ENCODE measurements at places on chromosomes 12 and 14.

DNA sequence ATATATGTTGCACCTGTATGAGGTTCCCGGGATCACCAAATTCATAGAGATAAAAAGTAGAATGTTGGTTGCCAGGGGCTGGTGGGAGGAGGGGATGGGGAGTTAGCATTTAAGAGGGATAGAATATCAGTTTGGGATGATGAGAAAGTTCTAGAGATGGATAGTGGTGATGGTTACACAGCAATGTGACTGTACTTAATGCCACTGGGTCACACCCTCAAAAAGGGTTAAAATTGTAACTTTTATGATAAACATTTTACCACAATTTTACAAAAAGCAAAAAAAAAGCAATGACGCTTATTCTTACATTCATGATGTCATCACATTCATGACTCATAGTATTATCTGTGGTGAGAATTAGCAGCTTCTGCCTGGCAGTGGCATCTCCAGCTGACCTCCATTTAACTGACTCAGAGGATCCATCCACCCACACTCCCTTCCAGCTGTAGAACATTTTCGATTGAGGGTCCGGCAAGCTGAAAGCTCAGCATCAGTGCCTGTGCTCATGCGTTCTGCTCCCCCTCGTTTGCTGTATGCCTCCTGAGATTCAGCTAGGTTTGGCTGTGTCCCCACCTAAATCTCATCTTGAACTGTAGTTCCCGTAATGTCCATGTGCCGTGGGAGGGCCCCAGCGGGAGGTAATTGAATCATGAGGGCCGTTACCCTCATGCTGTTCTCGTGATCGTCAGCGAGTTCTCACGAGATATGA is 64.8 kb upstream of the TMEM260 start:
- DNase-seq: no peak

DNA sequence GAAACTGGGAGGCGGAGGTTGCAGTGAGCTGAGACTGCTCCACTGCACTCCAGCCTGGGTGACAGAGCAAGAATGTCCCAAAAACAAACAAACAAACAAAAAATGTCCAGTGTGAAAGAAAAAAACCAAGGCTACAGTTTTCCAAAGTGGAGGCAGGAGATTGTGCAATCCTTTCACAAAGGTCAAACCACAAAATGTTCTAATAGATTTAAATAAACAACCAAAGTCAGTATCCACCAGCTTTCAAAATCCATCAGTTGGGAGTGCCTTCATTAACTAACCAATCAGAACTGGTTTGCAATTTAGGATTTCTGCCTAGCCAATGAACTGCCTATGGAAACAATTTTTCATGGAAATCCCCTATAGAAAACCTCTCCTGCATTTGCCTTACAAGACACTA is 52.3 kb upstream of the TRIM9 start:
- no peak for DNase-seq

- peak; percentile 72 for DNase-seq
Observed at GRCh38 chr12:9732921-9733461, at the start of gene CLECL1. TSS of gene CLECL1 (minus strand) at chr12:9733097.

GRCh38 chr12:49903700-49904423 is at the start of gene FAIM2:
TSS of gene FAIM2 (minus strand) at chr12:49903900. CDS start at chr12:49903792, 108 bp downstream.
- no peak for DNase-seq

GRCh38 chr12:59007620-59008019 is 87.3 kb upstream of the LRIG3 start:
- no peak for DNase-seq

DNA sequence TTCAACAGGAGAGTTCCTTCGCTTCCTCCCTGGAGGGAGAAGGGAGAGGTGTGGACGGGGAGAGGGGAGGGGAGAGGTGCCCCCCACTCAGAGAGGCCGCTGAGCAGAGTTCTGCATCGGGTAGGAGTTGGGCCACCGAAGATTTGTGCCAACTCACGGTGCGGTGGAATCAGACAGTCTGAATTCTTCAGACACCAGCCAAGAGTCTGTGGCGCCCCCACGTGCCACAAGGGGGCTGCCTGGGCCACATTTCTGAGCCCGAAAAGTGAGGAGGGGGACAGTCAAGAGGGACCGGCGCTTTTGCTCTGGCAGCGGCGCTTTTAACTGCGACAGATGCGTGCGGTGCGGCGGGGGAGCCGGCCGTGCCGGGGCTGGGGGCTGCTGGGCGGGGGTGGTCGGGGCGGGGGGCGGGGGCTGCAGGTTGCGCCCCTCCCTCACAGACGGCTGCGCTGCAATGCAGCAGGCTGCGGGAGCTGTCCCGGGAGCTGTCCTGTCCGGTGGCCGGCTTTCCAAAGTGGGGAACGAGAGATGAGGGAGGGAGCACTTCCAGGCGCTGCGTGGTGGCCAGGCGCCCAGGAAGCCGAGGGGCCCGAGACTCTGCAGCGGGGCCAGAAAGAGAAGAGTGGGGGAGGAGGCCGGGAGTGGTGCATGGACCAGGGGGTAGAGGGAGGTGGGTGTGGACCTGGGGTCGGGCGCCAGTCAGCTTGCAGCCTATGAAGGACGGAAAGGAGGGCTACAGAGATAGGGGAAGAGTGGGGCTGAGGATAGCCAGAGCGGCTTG is 975 bp upstream of the RTL1 start:
- DNase-seq: no peak

DNA sequence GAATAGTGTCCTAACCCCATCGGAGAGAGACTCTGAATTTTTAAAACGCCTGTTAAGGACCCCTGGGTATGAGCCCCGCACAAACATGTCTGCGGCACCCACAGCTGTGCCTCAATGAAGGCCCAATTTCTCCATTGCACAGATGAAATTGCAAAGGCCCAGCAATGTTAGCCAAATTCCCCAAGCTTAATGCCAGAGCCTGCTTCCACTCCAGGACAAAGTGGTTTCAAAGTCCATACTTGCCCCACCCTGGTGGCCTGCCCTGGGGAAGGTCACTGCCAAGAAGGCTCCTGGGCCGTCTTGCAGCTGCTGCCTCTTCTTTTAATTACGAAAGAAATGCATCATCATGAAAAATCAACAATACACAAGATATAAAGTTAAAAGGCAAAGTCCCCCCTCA is 1179.7 kb downstream of the VRK1 start:
- no peak for DNase-seq

- DNase-seq: no peak
Observed at GRCh38 chr14:104461676-104462449, 117.7 kb upstream of the C14orf180 start.

- no peak for DNase-seq
Observed at GRCh38 chr14:104563191-104563741, 16.3 kb upstream of the C14orf180 start.

- DNase-seq: no peak
Observed at GRCh38 chr12:4027412-4027811, 154.2 kb upstream of the PARP11 start.

GRCh38 chr12:60489071-60489470 is 893.2 kb downstream of the SLC16A7 start:
- no peak for DNase-seq

DNA sequence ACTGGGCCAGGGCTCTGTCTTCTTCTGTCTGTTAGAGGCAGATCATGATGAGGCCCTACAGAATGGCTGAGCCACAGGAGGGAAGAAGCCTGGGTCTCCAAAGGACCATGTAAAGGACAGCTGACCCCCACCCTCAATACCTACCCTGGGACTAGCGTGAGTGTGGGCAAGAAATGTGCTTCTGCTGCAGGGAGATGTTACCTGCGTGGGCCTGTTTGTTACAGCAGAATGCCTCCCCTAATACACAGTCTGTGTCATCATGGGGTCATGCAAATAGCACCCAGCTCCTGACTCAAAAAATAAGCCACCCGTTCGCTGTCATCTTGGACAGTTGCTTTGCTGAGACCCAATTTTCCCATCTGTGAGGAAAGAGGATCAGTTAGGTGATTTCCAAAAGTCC is 90.6 kb downstream of the CALM1 start:
- DNase-seq: no peak

DNA sequence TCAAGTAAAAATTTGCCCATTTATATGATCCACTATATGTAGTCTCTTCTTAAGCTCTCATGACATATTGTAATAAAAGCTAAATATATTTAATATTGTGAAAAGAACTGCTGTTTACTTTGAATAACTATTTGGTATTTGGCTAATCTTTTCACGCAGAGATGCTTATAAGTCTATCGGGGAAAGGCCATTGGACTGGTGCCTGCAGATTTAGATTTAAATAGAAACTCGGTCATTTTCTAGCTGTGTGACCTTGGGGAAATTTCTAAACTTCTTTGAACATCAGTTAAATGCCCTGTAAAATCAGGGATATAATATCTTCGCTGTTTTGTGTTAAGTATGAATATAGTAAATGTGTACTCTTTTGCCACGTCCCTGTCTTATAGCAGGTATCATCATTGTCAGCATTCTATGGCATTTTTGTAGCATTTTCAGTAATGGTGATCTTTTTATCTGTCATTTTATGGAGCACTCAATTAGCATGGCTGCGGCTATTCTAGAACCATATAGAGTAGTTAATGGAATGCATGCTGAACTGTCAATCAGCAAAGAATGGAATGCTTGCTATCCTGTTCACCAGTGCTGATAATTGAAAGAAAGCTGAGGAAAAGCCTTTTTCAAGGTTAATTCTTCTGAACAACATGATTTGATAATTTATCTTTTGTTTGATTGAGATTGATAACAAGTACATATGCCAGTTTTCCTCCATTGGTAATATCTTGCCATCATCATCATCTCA is 181.2 kb downstream of the TMTC2 start:
- no peak for DNase-seq

DNA sequence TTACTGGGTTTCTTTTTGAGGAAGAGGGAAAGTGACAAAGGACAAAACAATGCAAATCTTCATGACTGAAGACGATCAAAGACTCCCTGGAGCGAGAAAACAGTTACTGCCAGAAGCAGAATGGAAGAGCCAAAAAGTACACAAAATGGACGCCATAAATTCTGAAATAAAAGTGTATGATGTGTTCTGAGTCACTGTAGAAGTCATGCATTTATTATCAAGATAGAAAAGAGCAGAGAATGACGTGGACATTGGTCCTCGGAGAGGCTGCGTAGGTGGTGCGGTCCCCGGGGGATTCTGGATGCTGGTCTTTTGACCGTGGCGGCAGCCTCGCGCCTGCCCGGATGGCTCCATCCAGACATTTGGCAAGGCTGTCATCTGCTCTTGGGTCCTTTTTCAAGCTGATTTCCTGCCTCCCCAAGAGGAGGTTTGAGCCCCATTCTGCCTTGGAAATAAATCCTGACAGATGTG is 52.8 kb downstream of the C14orf132 start:
- DNase-seq: no peak

DNA sequence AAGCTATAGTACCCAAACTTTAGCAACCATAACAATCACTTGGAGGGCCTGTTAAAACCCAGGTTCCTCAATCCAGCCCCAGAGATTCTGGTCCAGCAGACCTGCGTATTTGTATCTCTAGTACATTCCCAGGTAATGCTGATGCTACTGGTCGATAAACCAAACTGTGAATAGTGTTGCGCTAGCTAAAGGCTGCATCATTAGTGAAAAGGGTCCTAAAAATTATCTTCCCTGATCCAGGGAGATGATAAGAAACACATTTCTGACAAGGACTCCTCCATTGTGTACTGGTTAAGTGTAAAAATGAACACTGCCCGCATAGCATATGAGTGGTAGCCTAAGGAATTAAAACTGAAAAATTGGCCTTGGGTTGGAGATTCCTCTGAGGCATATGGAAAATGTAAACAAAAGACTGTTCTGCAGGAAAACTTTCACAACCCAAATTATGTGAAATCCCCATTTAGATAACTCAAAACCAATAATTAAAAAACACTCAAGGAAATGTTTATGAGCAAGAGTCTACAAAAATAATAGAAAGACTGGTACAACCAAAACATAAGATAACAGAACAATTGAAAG is 322.7 kb downstream of the CEP128 start:
- no peak for DNase-seq

DNA sequence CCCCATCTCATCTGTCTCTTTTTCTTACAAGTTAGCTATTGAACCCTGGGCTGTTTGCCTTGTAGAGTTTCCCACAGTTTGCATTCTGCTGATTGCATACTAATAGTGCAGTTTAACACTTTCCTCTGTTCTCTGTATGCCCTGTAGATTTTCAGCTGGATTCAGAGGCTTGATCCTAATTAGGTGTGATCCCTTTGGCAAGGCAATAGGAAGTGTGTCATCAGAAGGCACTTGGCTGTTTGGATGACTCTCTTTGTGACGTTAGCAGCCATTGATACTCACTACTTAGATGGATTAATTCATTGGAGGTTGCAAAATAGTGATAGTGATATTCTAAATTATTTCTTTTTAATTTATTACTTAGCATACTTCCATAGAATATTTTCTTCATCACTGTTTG is 33.6 kb downstream of the FUT8 start:
- DNase-seq: no peak

DNA sequence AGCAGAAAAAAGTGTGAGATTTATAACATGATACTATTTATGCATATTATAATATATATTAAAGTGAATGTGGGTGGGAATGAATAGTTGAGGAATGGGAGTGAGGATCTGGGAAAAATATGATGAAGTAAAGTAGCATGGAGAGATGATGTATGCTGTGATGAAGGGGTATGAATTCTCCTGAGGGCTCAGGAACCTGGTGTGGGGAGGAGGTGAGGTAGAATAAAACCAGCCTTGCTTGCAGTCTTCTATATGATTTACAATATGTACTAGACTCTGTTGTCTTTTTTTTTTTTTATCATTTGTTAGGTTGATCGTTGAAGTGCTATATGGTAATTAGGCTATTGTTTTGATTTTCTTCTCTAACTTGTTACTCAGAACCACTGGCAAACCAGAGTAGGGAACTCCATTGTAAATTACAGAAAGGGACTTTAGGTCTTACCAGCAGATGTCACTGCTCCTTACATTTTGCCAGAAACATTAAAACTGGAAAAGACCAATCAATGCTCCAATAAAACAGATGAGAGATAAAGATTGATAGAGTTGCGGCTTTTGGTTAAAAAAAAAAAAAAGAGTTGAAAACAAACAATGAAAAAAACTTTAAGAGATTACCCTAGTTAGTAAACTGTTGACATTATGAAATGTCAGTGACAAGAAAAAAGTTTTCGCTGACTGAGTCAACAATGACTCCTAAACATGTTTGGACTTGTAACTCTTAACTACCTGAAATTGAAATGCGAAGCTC is 39.9 kb downstream of the ATL1 start:
- DNase-seq: peak; percentile 55

GRCh38 chr12:95571369-95571768 is 20.1 kb upstream of the USP44 start:
- no peak for DNase-seq

GRCh38 chr12:76096079-76096646 is 11.7 kb upstream of the NAP1L1 start:
- no peak for DNase-seq

- DNase-seq: peak; percentile 57
Observed at GRCh38 chr12:89928467-89928866, 219.8 kb upstream of the ATP2B1 start.

- DNase-seq: no peak
Observed at GRCh38 chr14:29354486-29354885, 573.2 kb downstream of the PRKD1 start.

DNA sequence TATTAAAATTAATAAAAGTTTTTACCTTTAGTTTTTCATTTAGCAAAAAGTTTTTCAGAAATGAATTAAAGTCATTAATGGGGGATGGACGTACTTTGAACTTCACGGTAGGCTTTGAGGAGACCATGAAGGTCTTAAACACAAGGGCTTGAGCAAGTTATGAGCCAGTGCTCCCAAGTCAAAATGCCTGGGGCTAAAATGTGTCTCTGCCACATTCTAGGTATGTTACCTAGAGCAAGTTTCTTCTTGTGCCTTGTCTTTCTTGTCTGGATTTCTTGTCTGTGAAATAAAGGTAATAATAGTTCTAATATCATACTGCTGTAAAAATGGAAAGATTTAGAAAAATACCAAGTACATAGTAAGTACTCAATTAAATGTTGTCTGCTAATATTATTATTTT is 132.7 kb upstream of the USP15 start:
- DNase-seq: no peak

Data from GM12865 (cell line).